Activated T-helper 17 cell treated with anti-CD3 and anti-CD28 coated beads, Interleukin-2, amount 50 U/mL, for 72 hours (primary cell): ENCODE measurements at places on chromosomes 3 and 15.
A peak's percentile ranks its signal among the peaks of the same experiment; 100 is the strongest.

GRCh38 chr15:62164014-62164395 lies 1.1 kb downstream of the C2CD4B start:
- ATAC-seq: peak; percentile 54

- no peak for ATAC-seq
Measured at GRCh38 chr15:77836121-77836692, 203.5 kb upstream of the LINGO1 start.

- no peak for ATAC-seq
Measured at GRCh38 chr3:140467796-140468315, 210.0 kb upstream of the TRIM42 start.

- ATAC-seq: peak; percentile 95
Measured at GRCh38 chr3:5057857-5058324, 64.2 kb upstream of the ARL8B start.

GRCh38 chr3:143200001-143200924 lies 80.7 kb downstream of the CHST2 start:
- ATAC-seq: no peak

- no peak for ATAC-seq
Measured at GRCh38 chr3:136162322-136162721, 33.8 kb downstream of the MSL2 start.

- no peak for ATAC-seq
Measured at GRCh38 chr3:1953536-1953935, 145.1 kb upstream of the CNTN4 start.

GRCh38 chr15:52163321-52164190 lies 27.6 kb downstream of the GNB5 start:
- no peak for ATAC-seq

GRCh38 chr3:104044002-104044401 lies 1322.7 kb upstream of the ALCAM start:
- ATAC-seq: no peak

DNA sequence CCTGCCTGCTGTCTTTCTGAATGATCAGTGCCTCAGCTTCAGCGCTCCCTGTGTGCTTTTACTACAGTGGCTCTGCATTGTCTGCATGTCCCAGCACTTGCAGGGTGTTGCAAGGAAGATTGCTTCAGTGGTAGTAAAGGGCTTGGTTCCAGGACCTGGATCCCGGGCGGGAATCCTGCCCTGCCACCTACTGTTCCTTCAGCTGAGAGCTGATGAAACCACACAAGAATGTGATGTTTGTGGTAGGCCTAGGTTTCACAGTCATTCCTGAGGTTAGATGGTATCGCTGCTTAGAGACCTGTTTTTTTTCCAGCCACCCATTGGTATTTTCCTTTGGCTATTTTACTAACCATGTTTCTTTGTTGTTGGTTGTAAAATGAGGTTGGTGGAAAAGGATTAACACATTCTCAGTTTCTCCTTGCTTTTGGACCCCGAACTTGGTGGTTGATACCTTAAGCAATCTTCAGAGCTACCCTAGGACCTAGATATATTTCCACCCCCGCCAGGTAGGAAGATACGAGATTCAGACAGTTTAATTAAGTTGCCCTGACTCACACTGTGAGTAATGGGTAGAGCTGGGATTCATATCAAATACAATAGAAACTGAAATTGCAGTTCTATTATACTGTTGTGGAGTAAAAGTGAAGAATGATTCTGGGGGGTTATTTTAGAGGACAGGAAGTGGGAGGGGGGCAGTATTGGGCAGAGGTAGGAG lies 11.4 kb downstream of the GPR87 start:
- peak; percentile 76 for ATAC-seq

DNA sequence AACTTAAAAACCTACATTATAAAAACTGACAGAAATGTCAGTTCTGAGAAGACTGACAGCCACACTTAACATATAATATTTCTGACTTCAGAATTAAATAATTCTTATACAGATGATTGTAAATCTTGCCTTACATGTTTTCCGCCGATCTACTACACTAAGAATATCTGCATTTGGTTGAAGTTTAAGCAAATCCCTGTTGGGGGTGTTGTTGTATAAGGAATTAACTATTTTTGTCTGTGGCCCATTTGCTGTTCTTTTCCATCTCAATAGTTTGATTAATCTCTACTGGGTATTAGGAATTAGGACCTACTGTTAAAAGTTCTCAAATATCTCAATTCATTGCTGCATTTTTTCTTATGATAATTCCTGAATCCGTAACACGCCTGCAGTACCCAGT lies 838.3 kb upstream of the ROBO1 start:
- ATAC-seq: no peak

- ATAC-seq: no peak
Measured at GRCh38 chr15:60265057-60265456, 132.7 kb downstream of the ANXA2 start.

DNA sequence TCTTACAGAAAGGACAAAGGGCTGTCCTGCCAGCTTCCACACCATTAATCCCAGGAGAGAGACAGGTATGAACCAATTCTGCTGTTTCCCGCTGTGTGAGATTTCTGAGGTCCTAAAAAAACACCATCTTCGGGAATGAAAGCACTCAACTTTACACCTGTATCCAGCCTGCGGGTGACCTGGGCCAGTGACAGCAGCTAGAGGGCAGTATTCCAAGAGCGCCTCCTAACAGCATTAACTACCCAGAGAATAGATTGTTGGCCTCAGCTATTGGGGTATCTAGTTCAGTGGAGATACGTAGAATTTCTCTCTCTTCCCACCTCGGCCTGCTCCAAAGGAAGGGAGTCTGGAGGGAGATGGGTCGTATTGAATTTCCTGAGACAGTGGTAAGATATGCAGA lies 55.1 kb downstream of the WDR76 start:
- ATAC-seq: no peak

GRCh38 chr3:194215392-194215791 lies 79.4 kb downstream of the HES1 start:
- no peak for ATAC-seq

DNA sequence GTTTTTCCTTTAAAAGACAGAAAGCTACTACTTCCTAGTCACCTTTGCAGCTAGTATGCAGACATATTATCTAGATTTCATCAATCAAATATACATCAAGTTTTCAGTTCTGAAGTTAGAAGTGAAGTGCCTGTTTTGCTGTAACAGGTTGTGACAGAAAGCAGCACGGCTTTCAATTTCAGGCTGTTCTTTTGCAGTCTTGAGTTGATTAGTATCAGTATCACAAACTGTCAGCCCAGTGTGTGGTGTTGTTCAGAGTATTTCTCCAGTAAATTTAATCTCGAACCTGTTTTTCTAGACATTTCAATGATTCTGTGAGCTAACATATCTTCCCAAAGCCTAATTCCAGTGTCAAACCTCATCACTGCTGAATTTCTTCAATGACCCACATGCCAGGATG lies 1050.8 kb downstream of the DIPK2A start:
- no peak for ATAC-seq

DNA sequence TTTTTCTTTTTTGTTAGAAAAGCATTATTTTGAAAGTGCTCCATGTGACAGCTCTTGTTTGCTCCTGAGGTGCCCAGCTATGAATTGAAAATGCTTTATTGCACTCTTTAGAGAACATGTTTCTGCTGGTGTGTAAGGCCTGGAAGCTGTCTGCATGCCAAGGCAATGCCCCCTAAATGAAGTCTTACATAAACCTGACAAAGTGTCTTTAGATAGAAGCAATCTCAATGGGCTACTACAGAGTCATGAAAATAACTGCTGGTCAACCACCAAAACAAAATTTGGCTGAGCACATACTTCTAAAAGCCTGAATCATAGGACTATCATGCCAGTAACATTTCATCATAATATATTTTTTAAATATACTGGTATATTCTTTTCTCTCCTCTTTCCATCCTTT lies 178.7 kb downstream of the THRB start:
- no peak for ATAC-seq

GRCh38 chr15:67063689-67064606 lies 1.5 kb upstream of the SMAD3 start:
- ATAC-seq: no peak

GRCh38 chr15:92677999-92678398 lies 22.4 kb upstream of the FAM174B start:
- no peak for ATAC-seq

- ATAC-seq: no peak
Measured at GRCh38 chr3:65521032-65521431, 517.7 kb downstream of the MAGI1 start.

GRCh38 chr3:171646357-171647133 lies 163.7 kb downstream of the PLD1 start:
- no peak for ATAC-seq

DNA sequence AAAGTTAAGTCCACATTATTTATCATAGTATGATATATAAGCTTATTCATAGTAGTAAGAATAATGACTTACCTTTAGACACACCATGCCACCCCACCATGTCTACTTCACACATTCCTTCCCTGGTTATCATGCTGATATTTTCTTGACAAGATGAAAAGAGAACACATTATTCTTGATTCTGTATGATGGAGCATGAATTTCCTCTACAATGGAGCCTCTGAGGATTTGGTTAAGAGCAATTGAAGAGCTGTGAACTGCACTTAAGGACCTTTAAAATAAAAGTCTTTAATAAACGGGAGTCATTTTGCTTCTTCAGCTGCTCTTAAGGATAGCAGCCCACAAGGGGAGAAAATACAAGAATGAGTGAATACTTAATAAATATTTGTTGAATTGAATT lies 226.7 kb downstream of the CADM2 start:
- no peak for ATAC-seq

GRCh38 chr3:132268956-132269355 lies 48.3 kb upstream of the ACP3 start:
- ATAC-seq: no peak

- no peak for ATAC-seq
Measured at GRCh38 chr3:64088408-64089205, 65.3 kb upstream of the PSMD6 start.

GRCh38 chr3:128547368-128547987 lies 54.5 kb upstream of the GATA2 start:
- no peak for ATAC-seq

DNA sequence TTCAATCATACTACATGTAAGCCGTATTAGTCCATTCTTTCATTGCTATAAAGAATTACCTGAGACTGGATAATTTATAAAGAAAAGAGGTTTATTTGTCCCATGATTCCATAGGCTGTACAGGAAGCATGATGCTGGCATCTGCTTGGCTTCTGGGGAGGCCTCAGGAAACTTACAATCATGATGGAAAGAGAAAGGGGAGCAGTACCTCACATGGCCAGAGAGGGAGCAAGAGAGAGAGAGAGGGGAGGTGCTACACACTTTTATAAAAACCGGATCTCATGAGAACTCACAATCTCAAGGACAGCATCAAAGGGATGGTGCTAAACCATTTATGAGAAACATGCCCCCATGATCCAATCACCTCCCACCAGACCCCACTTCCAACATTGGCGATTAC lies 14.3 kb upstream of the CLASP2 start:
- no peak for ATAC-seq

GRCh38 chr3:57268416-57268815 lies 24.1 kb downstream of the ASB14 start:
- ATAC-seq: no peak

DNA sequence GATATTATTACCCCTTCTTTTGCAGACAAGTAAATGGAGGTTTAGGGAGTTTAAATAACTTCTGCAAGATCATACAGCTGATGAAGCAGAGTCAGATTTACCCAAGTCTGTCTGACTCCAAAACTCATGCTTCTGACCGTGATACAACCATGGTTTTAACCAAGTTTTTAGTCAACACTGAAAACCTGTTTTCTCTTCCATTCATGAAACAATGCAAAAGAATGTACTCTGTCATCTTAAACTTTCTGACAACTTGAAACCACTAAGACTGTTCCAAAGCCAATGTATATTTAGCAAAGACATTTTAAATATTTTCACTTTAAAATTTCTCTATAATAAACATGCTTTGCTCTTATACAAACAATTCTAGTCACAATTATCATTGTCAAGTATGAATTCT lies 77.0 kb upstream of the RBMS3 start:
- no peak for ATAC-seq

DNA sequence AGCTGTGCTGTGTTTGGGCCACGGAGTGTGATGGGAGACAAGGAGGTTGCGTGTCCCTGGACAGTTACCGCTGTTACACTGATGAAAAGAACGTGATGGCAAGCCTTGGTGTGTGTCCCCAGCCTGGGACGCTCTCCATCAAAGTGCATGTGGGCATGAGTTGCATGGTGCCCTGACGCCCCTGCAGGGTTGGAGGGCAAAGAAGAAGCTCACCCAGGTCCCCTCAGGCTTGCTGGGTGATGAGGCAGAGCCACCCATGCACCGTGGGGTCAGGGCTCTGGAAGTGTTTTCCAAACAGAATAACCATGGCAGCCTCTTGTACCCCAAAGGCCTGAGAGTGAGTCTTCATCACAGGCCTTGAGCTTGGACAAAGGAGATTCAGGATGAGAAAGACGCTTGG lies 189.2 kb downstream of the ATP10A start:
- ATAC-seq: no peak

- ATAC-seq: no peak
Measured at GRCh38 chr15:34701536-34701935, 53.3 kb downstream of the GJD2 start.

DNA sequence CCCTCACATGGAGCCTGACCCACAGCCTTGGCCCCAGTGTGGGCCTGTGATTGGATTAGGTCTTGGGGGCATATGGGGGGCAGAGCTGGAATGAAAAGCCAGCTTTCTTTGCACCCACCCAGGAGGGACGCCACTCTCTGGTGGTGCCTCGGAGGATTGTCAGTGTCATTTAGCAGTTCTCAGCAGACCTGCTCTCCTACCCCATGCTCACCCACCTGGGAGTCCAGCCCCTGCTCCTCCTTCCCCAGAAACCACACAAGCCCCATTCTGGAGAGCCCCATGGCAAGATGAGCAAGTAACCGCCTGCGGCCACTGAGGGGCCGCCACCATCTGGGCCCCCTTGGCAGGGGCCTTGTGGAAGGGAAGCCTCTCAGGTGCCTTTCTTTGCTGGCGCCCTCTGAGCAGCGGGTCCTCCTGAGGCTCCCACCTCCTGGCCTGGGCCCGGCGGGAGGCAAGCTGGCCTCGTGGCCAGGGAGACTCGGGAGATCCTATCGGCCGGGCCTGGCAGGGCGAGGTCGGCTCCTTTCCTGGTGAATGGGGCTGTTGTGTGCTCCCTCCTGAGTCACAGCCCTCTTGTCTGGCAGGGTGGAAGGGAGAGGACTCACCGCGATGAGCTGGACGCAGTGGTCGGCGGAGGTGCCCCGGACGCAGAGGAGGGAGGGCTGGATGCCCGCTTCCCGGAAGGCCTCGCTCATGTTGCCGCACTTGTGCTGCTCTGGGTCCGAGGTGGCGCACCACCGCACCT lies 2.3 kb downstream of the MELTF start:
- no peak for ATAC-seq

DNA sequence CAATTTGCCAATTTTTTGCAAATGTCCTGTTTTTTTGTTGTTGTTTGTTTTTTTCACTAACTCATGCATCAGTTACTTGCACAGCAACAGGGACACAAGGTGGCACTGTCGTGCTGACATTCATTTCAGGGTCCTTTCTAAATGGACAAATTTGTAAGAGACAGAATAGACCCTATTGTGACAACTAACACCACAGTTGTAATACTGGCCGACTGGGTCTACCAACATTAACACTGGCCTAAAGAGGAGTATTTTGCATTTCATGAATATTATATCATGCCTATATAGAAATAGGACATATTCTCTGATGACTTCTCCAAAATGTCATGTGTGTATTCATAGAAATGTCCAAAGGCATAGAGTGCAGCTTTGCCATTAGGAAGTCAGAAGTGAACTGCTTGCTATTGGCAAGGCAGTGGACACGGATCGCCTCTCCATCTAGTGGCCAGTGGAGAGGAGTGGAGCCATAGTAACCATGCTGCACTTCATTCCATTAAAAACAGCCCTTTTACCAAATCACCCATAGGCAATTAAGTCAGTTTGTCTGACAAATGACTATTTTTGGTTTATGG lies 54.8 kb downstream of the ZBTB20 start:
- ATAC-seq: no peak
